T-helper 2 cell (primary cell): ENCODE measurements at places on chromosomes 16 and 17.
A peak's percentile ranks its signal among the peaks of the same experiment; 100 is the strongest.

GRCh38 chr17:61217878-61218437, 181.7 kb upstream of the TBX2 start:
- no peak for DNase-seq

DNA sequence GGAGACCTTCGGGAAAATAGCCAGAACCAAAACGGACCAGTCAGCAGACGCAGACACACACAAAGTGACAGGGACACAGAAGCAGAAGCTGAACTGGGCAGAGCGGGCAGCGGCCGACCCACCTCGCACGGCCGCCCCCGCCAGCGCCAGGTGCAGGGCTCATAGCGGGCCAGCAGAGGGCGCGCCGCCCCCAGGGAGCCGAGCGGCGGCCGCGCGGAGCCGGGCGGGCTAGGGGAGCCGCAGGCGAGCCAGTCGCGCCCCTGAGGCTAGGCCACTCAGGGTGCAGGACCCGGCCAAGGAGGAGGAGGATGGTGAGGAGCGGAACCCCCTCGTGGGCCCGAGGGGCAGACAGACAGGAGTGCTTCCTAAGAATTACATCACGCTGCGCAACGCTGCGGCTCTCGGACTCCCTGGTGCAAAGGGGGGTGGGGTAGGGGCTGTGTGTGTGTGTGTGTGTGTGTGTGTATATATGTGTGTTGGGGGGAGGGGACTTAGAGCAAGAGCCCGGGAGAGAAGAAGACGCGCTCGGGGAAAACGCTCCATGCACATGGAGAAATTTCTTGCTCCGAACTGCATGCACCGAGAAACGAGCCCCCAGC, 913 bp upstream of the NOG start:
- DNase-seq, result peak; percentile 52

DNA sequence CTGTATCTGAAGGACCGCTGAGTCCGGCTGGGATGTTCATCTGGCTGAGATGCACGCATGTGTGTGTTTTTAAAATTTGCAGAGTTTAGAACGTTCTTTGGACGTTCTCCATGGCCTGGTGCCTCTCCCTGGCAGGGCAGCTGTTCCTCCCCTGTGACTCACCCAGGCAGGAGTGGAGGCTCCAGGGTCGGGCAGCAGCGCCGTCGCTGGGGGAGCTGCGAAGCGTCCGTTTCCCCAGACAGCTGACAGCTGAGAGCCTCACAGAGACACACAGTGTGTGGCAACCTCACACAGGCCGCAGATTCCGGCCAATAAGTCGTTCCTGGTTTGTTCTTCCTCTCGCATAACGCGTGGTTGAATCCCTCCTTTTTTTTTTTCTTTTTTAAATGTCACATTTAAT, 80.6 kb downstream of the OR1D5 start:
- DNase-seq, result no peak

- no peak for DNase-seq
These were observed 14.2 kb upstream of the PEMT start for GRCh38 chr17:17605729-17606088.

- no peak for DNase-seq
These were observed 12.0 kb upstream of the IGFBP4 start for GRCh38 chr17:40431231-40431602.

- DNase-seq, result peak; percentile 22
These were observed 702 bp downstream of the TENT4B start for GRCh38 chr16:50153596-50154419.

DNA sequence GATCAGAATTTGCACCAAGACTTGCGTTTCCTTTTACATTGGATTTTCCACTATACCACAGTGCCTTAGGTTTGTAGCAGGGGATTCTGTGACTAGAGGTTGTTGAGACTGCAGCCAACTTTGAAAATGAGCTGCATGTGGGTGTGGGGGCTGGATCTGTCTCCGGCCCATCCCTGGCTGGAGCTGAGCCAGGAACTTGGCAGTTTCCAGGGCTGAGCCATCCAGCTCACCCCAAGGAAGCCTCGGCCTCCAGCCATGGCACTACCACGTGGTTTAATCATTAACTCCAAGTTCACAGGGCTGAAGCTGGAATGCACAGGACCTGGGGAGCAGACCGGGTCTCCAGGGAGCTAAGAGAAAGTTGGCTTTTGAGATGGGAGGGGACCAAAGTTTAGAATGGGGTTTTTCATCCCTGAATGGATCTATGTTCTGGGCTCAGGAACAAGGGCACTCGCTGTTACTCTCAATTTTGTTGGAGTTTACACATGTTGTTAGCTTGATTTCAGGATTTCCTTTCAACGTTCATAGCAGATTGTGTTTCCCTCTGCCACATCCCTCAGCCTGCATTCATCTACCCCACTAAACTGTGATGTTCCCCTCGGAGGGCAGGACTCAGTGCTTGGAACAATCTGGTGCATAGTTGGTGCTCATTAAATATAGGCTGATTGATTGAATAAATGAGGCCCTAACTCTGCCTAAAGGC, 42.3 kb upstream of the HNF1B start:
- no peak for DNase-seq
